Panc1 (cell line): ENCODE measurements at places on chromosomes 6 and 20. TPM values are rescaled to one million over a fixed set of nuclear protein-coding genes. Genes with fewer than 3 reads are reported as not detected.

DNA sequence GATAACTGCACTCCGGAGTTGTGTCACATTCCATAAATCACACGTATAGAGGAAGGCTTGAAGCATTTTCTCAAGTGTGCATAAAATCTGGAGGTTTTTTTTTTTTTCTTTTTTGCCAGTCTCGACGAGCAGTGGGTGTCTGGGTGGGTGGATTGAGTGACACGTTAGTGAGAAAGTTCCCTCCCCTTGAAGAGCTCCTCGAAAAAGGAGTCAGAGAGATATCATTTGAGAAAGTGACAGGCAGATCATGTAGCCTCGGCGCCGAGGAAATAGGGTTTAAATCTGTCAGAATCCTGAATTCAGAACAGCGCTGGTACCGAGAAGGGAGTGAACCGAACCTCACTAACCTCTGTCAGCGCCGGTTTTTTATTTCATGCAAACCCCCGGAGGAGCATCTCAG lies 269.5 kb upstream of the ARID1B start:
- no peak for DNase-seq

- no peak for DNase-seq
Observed at GRCh38 chr20:15018966-15019365, 681.6 kb upstream of the FLRT3 start.

DNA sequence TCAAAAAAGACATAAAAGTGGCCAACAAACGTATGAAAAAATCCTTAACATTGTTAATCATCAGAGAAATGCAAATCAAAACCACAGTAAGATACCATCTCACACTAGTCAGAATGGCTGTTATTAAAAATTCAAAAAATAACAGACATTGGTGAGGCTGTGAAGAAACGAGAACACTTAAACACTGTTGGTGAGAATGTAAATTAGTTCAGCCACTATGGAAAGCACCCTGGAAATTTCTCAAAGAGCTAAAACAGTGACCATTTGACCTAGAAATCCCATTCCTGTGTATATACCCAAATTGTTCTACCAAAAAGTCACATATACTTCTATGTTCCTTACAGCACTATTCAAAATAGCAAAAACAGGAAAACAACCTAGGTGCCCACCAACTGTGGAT lies 24.9 kb upstream of the NT5E start:
- DNase-seq = no peak

- DNase-seq = no peak
Observed at GRCh38 chr20:58640446-58640845, 10.6 kb upstream of the STX16 start.

DNA sequence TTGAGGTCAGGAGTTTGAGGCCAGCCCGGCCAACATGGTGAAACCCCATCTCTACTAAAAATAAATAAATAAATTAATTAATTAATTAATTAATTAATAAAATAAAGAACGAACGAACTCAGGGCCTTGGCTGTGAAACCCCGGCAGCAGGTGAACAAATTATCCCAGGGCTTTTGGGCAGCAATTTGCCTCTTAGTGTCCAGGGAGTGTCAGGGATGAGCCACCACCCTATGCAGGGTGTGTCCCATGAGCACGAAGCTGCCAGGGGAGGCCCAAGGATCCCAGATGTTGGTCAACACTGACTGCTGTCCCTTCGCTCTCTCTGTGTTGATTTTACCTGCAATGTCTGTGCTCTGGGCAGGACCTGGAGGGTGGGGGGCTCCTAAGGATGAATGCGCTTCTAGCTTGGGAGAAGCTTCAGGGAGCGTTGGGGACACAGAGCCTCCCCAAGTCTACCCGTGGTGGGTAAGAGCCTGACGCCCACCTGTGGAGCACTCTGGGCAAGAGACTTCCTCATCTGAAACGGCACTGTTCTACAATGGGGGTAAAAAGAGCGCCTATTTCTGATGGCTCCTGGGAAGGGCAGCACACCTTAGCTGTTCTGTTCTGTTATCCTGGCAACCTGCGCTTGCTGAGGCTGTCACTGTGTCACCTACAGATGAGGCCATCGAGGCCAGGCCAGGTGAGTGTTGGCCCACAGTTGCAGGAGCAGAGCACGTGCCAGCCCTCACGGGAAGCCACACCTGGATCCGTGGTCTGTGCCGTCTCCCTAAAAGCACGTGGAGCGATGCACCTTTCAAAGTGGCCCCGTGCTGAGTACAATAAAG lies 125.5 kb upstream of the CDH4 start:
- no peak for DNase-seq

- peak; percentile 48 for DNase-seq
Observed at GRCh38 chr6:131755597-131755996, 44.8 kb upstream of the CTAGE9 start.

- no peak for DNase-seq
Observed at GRCh38 chr6:36955671-36956445, 1.3 kb downstream of the PI16 start.

The RAB44 gene
- not detected for total RNA-seq

The OPN5 gene
- total RNA-seq = not detected
